ENCODE measurements at places on chromosomes 3 and 15.

DNA sequence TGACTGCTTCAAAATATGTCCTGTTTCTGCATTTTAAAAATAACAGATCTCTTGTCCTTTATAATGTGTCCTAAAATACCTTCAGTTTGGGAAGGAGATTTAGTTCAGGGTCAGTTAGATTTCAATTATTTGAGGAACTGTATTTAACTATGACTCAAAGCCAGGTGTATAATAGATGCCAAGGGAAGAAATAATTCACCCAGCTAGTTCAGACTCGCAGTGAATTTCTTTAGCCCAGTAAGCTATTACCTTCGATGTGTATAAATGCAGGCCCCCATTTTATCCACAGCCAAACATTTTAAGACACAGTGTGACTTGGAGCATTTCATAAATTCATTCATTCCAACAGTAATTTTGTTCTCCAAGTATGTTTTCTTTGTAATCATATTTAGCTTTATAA, 458.0 kb downstream of the ZNF385D start:
- H3K4me1 ChIP-seq, result no peaks in the 10 kb centered on the region
- H3K36me3 ChIP-seq, result no peaks in the 10 kb centered on the region
- no peaks in the 10 kb centered on the region for H3K27me3 ChIP-seq
- DNase-seq, result no peak

GRCh38 chr3:45795882-45796765, at the start of gene SLC6A20:
SLC6A20 (minus strand) TSS chr3:45796536; CDS start chr3:45796419, 117 bp downstream.
- H3K4me3 ChIP-seq, result peak within 1 kb of the TSS; percentile 87
- peak within 1 kb of the TSS; percentile 51 for H3K27ac ChIP-seq

DNA sequence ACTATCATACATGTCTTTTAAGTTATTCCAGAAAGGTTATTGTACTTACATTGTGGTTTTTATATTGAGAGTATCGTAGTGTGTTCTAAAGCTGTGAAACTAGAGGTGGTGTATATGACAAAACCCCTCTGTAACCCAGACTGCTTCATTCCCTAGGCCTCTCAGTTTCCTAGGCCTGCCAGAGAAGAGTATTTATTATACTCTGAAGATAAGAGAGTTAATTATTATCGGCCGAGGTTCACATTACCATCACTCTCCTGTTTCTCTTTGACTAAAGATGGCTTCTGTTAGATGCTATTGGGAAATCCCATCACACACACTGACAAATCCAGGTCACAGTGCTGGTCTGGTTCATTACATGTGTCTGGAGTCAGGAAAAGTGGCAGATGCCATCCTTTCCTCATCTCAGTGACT, 20.5 kb downstream of the EXOSC7 start:
- no peak overlapping the region for H3K4me3 ChIP-seq
- peaks cover 24% of the 10 kb centered on the region for H3K4me1 ChIP-seq
- H3K36me3 ChIP-seq, result peaks cover 2% of the 10 kb centered on the region
- peak overlapping the region; percentile 49 for H3K27ac ChIP-seq
- DNase-seq, result no peak
- no peaks in the 10 kb centered on the region for H3K27me3 ChIP-seq

GRCh38 chr3:184333190-184333589, 4.2 kb upstream of the FAM131A start:
- peaks cover 44% of the 10 kb centered on the region for H3K4me1 ChIP-seq
- no peak for DNase-seq
- peak overlapping the region; percentile 59 for H3K4me3 ChIP-seq
- peak overlapping the region; percentile 95 for H3K27ac ChIP-seq
- H3K36me3 ChIP-seq, result peaks cover 29% of the 10 kb centered on the region

DNA sequence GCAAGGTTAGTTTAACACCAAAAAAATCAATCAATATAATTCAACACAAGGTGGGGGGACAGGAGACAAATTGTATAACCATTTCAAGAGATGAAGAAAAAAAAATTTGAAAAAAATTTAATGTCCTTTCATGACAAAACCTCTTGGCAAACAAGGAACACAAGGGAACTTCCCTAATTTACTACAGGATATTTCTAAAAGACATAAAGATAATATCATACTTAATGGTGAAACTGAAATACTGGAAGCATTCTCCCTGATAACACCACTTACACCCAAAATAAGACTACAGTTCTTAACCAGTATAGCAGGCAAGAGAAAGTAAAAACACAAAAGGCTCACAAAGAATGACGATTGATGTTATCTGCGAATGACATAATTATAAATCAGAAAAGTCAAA, 44.7 kb downstream of the IFT57 start:
- no peaks in the 10 kb centered on the region for H3K27me3 ChIP-seq
- H3K36me3 ChIP-seq, result peaks cover 6% of the 10 kb centered on the region
- no peak for DNase-seq
- H3K4me1 ChIP-seq, result peaks cover 15% of the 10 kb centered on the region
- no peak overlapping the region for H3K4me3 ChIP-seq

- peaks cover 49% of the 10 kb centered on the region for H3K27me3 ChIP-seq
- no peak overlapping the region for H3K4me3 ChIP-seq
- no peak for DNase-seq
- peaks cover 3% of the 10 kb centered on the region for H3K4me1 ChIP-seq
- H3K27ac ChIP-seq, result no peak overlapping the region
- H3K36me3 ChIP-seq, result no peaks in the 10 kb centered on the region
These were observed 34.5 kb downstream of the IL17RD start for GRCh38 chr3:57130571-57131209.

DNA sequence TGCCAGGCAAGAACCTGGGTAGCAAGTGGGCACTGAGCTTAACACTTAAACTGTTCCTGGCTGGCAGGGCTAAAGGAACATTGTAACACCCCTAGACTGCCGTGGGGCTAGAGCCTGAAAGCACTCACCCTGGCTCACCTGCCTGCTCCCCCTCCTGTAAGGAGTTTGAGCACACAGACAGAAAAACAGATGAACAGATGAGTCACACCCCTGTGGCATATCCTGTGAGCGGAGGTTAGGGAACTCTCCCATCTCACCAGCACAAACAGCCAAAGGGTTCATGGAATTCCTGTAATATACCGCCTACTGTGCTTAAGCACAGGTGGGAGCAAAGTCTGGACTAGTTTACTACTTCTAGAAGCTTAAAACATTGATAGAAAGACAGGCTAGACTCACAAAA, 300.1 kb downstream of the ROBO1 start:
- no peaks in the 10 kb centered on the region for H3K27me3 ChIP-seq
- no peaks in the 10 kb centered on the region for H3K4me1 ChIP-seq
- no peaks in the 10 kb centered on the region for H3K36me3 ChIP-seq

GRCh38 chr3:177361081-177361938, 164.0 kb upstream of the TBL1XR1 start:
- H3K27ac ChIP-seq, result peak overlapping the region; percentile 98
- H3K4me1 ChIP-seq, result peaks cover 36% of the 10 kb centered on the region
- no peak for DNase-seq
- peak overlapping the region; percentile 85 for H3K4me3 ChIP-seq
- no peaks in the 10 kb centered on the region for H3K36me3 ChIP-seq

- no peaks in the 10 kb centered on the region for H3K4me1 ChIP-seq
- no peak overlapping the region for H3K4me3 ChIP-seq
- H3K27me3 ChIP-seq, result no peaks in the 10 kb centered on the region
- H3K36me3 ChIP-seq, result peaks cover 3% of the 10 kb centered on the region
These were observed 282.7 kb upstream of the TPRG1 start for GRCh38 chr3:188889054-188889491.

DNA sequence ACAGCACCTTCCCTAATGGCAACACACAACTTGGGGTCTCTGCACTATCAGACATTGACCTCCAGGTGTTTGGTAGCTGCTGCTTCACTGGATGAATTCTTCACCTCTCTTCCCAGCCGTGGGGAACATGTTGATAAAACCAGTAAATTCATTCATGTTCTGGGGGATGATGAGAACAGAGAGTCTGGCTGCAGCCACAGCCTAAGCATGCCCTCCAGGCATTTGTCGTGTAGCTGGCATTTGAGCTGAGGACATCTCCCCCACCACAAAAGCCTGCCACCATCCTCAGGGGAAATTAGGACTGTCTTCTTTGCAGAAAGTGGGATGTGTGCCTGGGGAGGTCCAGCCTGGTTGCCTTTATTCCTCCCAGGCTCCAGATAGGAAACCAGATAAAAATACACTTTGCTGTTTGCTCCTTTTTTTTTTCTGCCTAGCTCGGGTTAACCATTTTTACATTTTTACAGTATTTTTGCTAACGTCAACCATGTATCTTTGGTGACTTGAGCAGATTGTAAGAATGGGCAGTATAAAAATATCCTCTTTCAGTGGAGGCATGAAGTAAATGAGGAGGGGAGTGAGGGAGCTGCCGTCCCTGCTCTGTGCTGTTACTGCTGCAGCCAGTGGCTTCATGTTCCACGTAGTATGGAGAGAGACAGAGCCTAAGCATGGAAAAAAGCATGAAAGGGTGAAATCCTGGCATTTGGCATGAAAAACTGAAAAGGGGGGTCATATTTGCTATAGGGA, 444.0 kb downstream of the EPHB1 start:
- no peaks in the 10 kb centered on the region for H3K4me1 ChIP-seq
- no peaks in the 10 kb centered on the region for H3K36me3 ChIP-seq
- DNase-seq, result no peak
- H3K27me3 ChIP-seq, result peaks cover 8% of the 10 kb centered on the region
- H3K27ac ChIP-seq, result no peak overlapping the region

DNA sequence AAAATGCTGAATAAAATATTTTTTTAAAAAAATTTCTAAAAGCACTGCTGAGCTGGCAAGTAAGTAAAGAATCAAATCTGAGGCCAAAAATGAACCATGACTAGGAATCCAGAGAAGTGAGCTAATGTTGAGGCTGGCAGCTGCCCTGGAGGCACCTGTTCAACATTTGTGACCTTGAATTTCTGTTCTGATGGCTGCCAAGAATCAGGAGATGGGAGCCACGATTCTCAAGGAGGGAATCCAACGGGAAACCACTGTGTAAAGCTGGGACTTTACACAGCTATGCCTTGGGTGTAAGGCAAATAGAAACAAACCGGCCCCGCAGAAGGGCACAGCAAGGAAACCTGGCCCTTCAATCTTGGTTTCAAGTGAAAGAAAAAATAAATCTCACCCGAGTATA, 22.7 kb downstream of the HEG1 start:
- H3K4me3 ChIP-seq, result no peak overlapping the region
- H3K27ac ChIP-seq, result no peak overlapping the region
- peaks cover 23% of the 10 kb centered on the region for H3K4me1 ChIP-seq

- H3K36me3 ChIP-seq, result no peaks in the 10 kb centered on the region
- no peak for DNase-seq
- peaks cover 11% of the 10 kb centered on the region for H3K4me1 ChIP-seq
- no peak overlapping the region for H3K27ac ChIP-seq
These were observed 12.9 kb downstream of the SPINT1 start for GRCh38 chr15:40856746-40857145.

DNA sequence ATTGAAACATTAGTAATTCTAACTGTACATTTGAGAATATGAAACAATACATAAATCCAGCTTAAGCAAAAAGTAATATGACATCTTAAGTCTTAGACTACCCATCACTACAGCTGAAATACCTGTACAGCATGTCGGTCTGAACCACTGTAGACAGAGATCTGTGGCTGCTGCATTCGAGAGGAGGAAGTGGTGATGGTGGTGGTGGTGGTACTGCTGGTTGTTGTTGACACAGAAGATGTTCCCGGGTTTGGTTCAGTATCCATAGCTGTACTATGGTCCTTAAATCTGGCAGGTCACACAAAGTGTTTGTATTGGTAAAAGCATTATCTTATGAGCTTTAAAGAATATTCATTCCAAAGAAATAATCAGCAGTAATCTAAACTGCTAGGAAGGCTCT, 2.9 kb downstream of the PHC3 start:
- no peaks in the 10 kb centered on the region for H3K27me3 ChIP-seq
- peak; percentile 32 for DNase-seq
- peak overlapping the region; percentile 76 for H3K4me3 ChIP-seq
- peaks cover 31% of the 10 kb centered on the region for H3K4me1 ChIP-seq

GRCh38 chr15:63246691-63247469, 30.5 kb upstream of the APH1B start:
- peaks cover 34% of the 10 kb centered on the region for H3K4me1 ChIP-seq
- H3K36me3 ChIP-seq, result peaks cover 6% of the 10 kb centered on the region
- H3K4me3 ChIP-seq, result no peak overlapping the region
- no peak for DNase-seq

DNA sequence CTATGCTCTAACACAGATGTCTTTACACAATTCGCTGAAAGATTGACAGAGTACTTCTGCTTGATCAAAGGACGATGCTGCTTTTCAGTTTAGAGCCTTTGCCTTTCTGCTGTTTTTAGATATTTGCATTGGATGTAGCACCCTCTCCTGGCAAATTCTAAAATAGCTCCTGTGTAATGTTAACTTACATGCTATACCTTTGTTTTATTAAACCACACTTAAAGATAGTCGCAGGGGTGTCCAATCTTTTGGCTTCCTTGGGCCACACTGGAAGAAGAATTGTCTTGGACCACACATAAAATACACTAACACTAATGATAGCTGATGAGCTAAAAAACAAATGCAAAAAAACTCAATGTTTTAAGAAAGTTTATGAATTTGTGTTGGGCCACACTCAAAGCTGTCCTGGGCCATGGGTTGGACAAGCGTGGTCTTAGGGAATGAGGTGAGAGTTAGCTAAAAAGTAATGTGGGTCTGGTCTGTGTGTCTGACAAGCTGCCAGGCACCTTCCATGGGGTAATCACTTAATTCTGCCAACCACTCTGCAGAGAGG, 62.9 kb downstream of the ATG7 start:
- no peaks in the 10 kb centered on the region for H3K27me3 ChIP-seq
- peaks cover 5% of the 10 kb centered on the region for H3K4me1 ChIP-seq
- no peak for DNase-seq
- no peak overlapping the region for H3K27ac ChIP-seq

DNA sequence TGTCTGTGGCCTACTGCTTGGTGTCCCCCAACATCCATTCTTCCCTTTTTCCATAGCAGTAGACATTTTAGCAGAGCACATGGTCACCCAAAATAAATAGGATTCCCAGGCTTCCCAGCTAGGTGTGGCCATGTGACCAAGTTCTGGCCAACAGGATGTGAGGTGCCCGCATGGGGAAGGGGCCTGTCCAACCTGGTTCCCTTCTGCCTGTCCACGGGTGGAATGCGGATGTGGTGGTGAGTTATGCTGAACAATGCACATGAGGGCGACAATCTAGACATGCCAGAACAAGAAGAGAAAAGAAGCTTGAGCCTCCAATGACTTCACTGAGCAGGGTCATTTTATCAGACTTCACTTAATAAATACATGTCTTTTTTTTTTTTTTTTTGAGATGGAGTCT, 77.6 kb upstream of the DLG1 start:
- H3K36me3 ChIP-seq, result no peaks in the 10 kb centered on the region
- H3K4me3 ChIP-seq, result no peak overlapping the region
- H3K27me3 ChIP-seq, result peaks cover 50% of the 10 kb centered on the region

GRCh38 chr3:194300382-194300758, 50.8 kb downstream of the CPN2 start:
- no peaks in the 10 kb centered on the region for H3K36me3 ChIP-seq
- no peak for DNase-seq
- no peak overlapping the region for H3K27ac ChIP-seq
- H3K4me1 ChIP-seq, result peaks cover 19% of the 10 kb centered on the region

- peak overlapping the region; percentile 74 for H3K4me3 ChIP-seq
- H3K4me1 ChIP-seq, result peaks cover 6% of the 10 kb centered on the region
- DNase-seq, result no peak
- H3K27ac ChIP-seq, result no peak overlapping the region
- H3K36me3 ChIP-seq, result peaks cover 5% of the 10 kb centered on the region
These were observed 1.2 kb upstream of the ADCY5 start for GRCh38 chr3:123449997-123450604.

Measured in T-helper 17 cell (primary cell).